ENCODE measurements at places on chromosomes 4 and X.

GRCh38 chrX:18174971-18175370 lies 45.7 kb downstream of the BEND2 start:
- DNase-seq, result no peak

GRCh38 chrX:17414027-17414658 lies 39.1 kb downstream of the NHS start:
- no peak for DNase-seq

GRCh38 chr4:13635286-13635799 lies 7.8 kb upstream of the BOD1L1 start:
- DNase-seq, result no peak

- DNase-seq, result no peak
Measured at GRCh38 chrX:3567686-3568085, 145.8 kb downstream of the PRKX start.

- peak; percentile 40 for DNase-seq
Measured at GRCh38 chr4:27048429-27049238, 188.0 kb downstream of the STIM2 start.

DNA sequence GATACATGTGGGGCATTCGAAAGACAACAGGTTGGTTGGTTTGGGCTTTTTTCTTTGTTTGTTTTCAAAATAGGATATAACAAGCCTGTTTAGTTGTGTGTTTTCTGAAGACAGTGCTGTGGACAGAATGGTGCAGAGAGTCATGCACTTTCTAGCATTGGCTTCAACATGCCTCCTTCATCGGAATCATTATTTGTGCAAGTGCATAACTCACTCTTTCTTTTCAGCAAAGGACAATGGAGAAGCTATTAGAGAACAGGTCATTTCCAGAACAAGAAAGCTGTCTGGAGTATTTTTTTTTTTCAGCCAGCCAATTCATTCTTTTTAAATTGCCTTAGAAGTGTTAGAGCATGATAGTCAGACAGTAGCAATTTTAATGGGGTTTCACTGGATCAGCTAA lies 225.8 kb downstream of the STK32B start:
- DNase-seq, result no peak

GRCh38 chr4:186067757-186068385 lies 1.1 kb upstream of the TLR3 start:
- peak; percentile 35 for DNase-seq

DNA sequence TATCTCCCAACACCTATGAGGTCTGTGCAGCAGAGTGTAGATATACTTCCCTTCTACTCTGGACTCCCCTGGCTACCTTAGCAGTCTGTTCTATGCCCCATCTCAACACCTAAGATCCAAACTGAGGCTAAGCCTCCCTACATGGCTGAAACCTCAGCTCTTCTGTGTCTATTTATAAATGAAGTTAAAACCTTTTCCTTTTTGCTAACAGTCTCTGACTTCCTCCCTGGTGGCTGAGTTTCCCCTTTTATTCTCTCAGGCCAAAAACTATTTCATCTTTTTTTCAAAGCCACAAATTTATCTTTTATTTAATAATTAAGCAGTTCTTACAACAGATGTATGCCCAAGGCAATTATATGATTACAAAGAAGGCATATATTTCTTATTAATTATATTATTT lies 111.8 kb upstream of the STIM2 start:
- DNase-seq, result peak; percentile 4

GRCh38 chr4:147039976-147040575 lies 94.4 kb upstream of the TTC29 start:
- no peak for DNase-seq

- DNase-seq, result no peak
Measured at GRCh38 chr4:109359040-109359646, 56.7 kb upstream of the COL25A1 start.

- no peak for DNase-seq
Measured at GRCh38 chr4:100609810-100610209, 92.0 kb upstream of the EMCN start.

GRCh38 chr4:81152839-81153713 lies 61.9 kb downstream of the PRKG2 start:
- no peak for DNase-seq
